ENCODE measurements at places on chromosomes 2 and 18.
A peak's percentile ranks its signal among the peaks of the same experiment; 100 is the strongest.

DNA sequence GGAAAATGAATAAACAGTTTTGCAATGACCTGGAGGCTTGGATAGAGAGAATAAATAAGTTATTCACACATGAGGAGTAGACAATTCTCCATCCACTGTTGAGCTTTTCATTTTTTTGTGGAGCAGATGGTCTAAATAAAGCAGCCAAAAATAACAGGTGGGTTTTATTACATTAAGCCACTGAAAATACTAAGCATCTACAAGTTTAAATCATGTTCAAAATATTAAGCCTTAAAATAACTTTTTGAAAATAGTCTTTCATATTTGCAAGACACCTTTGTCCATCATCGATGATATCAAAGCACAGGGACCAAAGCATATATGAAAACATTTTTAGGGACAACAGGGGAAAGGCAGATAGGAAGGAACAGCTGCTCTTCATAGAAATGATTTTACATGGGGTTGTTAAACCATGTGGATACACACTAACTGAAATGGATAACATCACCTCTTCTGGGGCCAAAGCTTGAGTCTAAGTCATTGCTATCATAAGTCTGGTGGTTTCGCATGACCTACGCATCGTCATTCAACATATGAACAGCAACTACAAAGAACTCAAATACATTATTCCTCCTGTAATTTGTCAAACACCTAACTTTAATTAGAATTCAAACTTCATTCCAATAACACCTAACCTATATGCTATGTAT is 197.6 kb upstream of the CHST9 start:
- no peak for DNase-seq

DNA sequence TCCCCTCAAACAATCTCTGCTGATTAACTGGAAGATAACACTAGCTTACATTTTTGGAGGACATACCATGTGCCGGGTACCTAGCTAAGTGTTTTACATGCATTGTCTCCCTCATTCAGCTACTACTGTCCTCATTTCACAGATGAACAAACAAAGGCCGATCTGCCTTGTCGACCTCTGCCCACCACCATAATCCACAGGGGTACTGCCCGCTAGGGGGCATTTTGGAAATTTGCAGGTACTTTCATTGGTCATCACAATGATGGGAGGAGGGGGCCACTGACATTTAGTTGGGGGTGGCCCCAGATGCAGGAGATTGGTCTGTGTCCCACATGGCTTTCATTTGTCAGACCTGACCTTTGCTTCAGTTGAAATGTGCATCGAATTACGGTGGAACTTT is 3.9 kb upstream of the TMEM163 start:
- DNase-seq, result no peak

DNA sequence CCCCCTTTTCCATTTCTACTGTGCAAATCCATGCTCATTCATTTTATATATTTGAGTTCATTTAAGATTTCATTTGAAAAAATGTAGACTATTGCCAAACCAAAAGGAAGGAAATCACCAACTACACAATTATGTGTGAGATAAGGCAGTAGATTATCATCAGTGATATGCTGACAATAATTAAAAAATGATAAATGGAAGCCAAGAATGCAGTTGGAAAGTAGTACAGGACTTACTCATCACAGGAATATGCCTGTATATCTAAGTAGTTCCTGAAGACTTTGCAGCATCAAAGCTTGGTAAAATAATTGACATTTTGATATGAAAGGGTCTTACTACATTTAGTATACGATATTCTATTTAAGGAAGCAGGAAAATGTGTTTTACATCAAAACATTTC is 166.1 kb upstream of the OTX1 start:
- DNase-seq, result no peak

DNA sequence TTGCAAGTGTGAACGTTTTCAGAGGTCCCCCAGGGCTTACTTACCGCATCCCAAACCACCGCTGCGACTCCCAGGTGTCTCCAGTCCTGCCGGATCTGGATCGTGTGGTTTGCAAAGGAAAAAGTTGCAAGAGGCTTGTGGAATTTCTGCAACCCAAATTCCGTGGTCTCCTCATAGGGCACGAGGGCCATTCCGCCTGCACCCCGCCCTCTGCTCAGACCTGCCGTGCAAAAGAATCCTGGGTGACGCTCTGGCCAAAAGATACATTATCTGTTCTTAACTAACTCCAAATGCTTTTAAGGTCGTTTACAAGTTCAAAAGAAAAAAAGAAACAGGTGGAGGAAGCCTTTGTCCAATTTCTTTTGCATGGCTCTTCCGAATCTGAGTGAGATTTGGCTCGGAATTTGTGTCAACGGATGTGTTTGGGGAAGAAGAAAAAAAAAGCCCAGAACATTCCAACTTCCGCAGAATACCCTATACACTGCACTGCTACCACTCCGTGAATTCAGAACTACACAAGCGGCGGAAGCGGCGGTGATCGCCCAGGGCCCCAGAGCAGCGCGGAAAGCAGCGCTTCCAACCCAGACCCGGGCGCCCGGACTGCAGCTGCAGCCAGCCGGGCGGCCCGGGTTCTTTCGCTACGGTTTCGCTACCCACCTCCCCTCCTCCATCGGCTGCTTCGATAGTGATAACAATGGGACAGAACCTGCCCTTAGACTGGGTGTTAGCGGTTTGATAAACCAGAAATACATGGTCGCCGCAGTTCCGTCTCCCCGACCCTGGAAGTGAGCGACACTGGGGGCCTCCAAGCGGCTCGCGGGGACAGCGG is 795 bp downstream of the METTL21A start:
- peak; percentile 85 for DNase-seq

GRCh38 chr2:191818133-191818532 is 28.8 kb downstream of the CAVIN2 start:
- DNase-seq, result no peak

- no peak for DNase-seq
These were observed 600.1 kb upstream of the ZNF804A start for GRCh38 chr2:183998041-183998796.

DNA sequence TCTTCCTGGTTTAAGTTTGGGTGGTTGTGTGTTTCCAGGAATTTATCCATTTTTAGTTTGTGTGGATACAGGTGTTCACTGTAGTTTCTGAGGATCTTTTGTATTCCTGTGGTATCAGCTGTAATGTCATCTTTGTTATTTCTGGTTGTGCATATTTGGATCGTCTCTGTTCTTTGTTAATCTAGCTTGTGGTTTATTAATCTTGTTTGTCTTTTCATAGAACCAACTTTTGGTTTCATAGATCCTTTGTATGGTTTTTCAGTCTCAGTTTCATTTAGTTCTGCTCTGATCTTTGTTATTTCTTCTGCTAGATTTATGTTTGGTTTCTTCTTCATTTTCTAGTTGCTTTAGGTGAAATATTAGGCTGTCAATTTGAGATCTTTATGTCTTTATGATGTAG is 202.4 kb upstream of the ZSWIM2 start:
- DNase-seq, result no peak

DNA sequence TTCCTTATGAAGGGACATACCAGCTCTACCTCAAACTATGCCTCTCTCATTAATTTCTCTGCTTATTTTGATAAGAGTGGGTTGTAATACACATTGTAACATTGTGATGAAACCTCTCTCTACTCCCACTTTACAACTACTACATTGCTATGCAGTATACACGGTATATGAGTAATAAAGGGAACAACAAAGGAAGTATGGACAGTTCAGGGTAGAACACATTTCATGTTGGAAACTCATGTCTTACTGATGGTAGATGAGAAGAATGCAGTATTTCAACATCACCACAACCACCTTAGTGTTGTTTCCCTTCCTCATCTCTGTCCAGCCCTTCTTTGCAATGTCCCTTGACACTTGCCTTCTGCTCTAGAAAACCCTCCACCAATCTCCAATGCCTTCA is 515.9 kb upstream of the CELF4 start:
- DNase-seq, result no peak

DNA sequence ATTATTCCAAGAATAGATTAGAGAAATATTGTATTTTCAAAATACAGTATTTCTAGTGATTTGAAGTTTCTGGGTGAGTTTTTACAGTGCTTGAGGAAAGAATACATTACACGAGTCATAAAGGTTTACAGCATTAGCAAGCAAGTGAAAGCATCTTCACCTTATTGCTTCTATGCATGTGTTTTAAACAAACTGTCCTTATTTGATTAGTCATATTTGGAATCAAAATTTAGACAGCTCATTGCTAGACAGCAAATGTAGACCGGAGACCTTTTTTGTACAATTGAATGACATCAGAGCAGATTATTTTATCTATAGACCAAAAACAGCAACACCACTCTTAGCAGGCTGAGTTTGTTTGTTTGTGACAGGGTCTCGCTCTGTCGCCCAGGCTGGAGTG is 69.2 kb downstream of the FAM161A start:
- DNase-seq, result no peak

DNA sequence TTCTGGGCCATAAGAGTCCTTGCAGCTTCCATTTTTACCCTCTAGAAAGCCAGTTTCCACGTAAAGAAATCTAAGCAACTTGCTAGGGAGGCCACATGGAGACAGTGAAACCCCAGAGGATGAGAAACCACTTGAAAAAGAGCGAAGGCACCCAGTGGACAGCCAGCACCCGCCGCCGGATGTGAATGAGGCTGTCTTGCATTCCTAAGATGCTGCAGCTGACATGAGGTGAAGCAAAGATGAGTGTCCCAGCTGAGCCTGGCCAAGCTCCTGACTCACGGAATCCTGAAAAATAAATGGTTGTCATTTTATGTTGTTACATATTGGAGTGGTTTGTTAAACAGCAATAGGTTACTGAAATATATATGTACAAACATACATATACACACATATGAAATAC is 65.9 kb upstream of the STPG4 start:
- no peak for DNase-seq

GRCh38 chr2:67896476-67896875 is 166.3 kb downstream of the C1D start:
- DNase-seq, result no peak

GRCh38 chr2:157627594-157628476 is 829 bp downstream of the ACVR1C start:
- no peak for DNase-seq

DNA sequence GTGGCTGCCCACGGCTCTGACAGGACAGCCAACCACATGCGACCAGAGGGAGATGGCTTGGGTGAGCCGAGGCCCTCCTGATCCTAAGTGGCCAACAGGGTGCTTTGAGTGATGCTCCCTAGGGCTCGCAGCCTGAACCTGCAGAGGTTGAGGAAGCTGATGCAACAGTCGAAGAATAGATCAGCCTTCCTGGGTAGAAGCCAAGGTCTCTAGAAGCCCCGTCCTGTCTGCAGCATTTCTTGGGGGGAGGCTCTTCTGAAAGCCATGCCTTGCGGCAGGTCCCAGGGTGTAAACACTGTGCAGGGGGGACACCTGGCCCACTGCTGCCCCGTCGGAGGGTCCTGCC is 136.4 kb downstream of the HDAC4 start:
- no peak for DNase-seq

DNA sequence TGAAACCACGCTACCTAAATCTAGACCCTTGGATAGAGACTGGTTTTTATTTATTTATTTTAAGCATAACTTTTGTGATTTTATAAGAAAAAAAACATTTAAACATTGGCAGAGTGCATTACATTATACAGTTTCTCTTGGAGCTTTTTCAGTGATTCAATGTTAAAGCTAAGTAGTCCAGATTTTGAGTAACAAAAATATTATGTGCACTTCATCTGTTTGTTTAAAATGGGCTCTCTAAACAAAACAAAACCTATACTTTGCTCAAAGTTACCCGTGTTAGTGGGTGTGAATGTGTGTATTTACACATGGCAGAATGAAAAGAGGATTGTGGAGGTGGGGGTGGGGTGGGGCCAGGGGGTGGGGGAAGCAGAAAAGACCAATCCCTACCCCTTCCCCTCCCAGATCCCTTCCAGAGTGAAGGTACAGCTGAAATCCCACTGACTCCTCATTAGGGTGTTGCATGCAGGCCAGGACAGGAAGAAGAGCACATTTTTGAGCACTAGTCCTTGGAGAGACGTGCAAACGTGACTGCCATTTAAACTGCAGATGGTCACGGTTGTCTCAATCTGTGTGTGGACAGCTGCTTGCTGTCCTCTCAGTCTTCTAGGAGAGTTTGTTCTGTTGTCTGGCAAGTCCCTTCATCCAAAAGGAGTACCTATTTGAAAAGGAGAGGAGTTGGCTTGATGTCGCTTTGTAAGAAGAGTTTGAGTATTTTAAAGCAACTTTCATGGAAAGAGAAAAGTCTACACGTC is 303.0 kb downstream of the ICOS start:
- DNase-seq, result no peak

DNA sequence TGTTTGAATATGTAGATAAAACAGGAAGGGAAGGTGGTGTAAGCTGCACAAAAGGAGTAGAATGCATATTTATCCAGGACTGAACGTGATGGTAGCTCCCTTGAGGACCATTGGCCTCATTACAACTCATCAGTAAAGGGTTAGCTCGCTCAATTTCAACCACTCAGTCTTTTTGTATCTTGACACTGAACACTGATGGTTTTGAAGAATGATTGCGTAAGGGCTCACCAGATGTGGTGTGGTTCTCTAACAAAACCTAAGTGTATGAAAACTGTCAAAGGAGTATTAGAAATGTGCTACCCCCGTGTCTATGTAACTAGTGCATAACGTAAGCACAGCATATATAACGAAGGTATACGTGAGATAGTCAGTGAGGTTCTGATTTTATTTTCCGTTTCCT is 272.4 kb upstream of the THSD7B start:
- no peak for DNase-seq
